ENCODE measurements at places on chromosomes 6 and 20.

GRCh38 chr6:75430631-75431325 lies 62.8 kb downstream of the FILIP1 start:
- no peak for DNase-seq

DNA sequence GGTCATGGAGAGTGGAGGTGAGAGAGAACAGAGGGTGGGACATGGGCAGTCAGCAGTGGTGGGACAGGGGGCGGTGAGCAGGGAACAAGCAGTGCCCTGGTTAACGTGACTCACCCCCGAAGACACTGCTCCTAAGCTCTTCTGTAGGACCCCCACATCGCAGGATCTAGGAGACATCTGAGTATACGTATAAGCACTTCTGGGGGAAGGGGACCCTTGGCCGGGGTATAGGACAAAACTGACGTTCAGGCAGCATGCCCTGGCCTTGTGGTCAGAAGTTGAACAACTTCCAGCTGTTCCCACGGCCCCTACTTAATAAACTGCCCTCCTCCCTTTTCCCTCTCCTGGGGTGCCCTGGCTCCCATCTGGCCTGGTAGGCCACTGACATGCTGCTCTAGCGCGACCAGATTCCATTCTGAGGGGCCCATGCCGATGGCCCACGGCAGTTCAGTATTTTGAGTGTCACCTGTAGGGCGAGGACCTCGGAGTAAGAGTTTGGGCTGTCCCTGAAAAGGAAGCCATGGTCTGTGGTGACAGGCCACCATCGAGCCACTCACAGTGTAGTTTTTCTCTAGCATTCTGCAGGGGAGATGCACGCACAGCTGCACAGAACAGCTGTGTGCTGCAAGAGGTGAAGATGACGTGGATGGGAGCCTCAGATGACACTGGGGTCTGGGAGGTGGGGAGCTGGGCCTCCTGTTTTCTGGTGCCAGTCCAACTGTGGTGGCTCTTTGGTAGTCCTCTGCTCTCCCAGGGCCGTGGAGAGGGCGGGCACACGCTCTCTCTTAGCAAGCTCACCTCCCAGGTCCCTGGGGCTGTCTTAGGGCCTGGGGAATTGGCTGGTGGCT lies 38.4 kb downstream of the PPP1R3G start:
- no peak for DNase-seq

DNA sequence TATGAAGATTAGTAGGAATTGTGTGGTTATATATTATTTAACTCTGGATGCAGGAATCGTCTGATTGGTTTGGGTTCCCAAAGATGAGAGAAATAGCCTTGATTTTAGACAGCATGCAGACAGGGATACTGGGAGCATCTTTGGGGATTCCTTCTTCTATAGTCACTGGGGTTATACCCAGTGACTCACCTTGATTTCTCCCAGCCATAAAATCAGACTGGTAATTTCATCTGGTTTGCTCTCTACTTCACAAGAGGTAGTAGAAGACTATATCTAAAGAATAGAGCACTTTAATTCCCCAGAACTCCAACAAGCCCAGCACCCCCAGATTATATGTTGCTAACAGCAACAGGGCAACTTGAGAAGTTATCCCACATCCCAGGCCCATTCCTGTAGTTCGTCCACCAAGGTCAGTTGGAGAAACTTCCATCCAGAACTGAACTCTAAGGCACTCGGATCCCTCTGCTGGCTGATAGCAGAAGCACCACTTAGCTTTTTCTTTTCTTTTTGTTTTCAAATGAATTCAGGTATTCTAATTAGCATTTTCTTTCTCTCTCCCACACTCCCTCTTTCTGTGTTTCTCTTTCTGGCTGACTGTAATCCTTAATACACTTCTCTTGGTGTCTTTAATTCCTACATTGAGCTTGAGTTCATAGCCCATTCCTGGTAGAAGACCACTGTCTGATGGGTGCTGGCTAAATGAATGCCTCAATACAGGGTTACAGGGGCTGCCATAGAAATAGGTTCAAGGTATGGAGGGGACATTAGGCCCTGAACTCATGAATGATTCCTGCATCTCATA lies 20.4 kb upstream of the EFHC1 start:
- peak; percentile 90 for DNase-seq

GRCh38 chr20:9590189-9590588 lies 75.8 kb downstream of the LAMP5 start:
- no peak for DNase-seq

GRCh38 chr6:110800839-110801196 lies 14.5 kb downstream of the CDK19 start:
- DNase-seq = no peak

- DNase-seq = no peak
Observed at GRCh38 chr20:23130622-23131140, 44.6 kb upstream of the CD93 start.

DNA sequence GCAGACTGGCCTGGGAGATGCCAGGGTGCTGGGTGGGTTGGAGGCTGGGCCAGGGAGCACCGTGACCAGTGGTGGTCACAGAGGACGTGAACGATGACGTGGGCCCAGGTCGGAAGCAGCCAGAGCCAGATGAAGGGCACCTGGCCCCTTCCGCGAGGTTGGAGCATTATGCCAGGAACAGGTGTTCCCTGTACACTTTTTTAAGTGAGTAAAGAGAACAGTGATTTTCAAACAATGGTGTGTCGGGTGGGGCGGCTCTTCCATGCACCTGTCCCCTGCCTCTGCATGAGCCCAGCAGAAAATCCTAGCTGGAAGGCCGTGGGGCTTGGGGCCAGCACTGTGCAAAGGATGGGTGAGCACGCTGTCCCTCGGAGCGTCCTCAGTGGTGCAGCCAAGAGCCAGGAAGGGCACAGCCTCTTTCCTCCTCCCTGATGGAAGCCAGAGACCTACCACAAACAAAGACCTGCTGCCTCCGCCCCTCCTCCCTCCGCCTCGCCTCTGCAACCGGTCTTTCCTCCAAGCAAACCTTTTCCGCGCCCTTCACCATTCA lies 350.5 kb downstream of the ZFAND3 start:
- peak; percentile 63 for DNase-seq

GRCh38 chr20:33812152-33812849 lies 1.2 kb downstream of the CHMP4B start:
- DNase-seq = peak; percentile 57

GRCh38 chr20:32240205-32240604 lies 32.5 kb downstream of the POFUT1 start:
- DNase-seq = peak; percentile 49

GRCh38 chr20:10115021-10115420 lies 80.2 kb downstream of the ANKEF1 start:
- no peak for DNase-seq

DNA sequence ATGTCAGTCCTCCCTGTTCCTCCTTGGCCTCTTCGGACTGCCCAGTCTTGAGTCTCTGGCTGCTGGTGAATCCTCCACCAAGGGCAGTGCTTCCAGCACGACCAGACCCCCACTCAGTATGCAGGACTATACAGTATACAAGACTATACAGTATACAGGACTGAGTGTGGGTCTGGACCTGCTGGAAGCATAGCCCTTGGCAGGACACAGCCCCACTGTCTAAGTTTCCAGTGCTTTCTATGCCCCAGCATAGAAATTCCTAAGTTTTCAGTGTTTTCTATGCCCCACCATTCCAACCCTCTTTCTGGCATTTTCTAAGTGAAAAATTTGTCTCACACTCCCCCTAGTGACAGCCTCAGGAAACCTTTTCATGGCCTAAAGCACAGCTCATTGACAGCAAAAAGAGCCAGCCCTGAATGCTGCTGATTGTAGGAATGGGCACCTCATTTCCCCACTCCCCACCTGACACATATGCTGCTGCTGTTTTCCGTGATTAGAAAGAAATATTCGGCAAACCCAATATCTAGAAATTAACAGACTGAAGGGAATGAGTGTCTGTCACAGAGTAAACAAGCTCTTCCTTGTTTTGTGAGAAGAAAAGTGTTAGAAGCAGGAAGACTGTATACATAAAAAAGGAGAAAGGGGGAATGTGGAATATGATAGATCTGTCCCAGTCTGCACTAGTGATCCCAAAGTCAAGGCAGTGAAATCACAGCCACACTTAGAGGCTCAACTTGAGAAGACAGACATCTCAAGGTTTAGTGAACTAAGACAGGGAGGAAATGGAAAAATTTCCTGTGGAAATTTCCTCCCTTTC lies 206.9 kb downstream of the IBTK start:
- peak; percentile 79 for DNase-seq

DNA sequence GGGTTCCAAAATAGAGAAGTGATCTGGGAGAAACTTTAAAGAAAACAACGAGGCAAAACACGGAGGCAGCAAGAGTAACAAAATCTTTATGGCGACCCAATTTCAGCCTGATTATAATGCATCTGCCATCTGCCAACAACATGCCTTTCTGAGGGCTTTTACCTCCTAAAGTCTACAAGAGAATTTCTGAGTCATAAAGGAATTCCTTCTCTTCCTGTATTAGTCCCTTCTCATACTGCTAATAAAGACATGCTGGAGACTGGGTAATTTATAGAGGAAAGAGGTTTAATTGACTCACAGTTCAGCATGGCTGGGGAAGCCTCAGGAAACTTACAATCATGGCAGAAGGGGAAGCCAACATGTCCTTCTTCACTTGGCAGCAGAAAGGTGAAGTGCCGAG lies 226.6 kb downstream of the HACE1 start:
- no peak for DNase-seq

GRCh38 chr6:21679761-21680265 lies 86.3 kb downstream of the SOX4 start:
- DNase-seq = no peak

- DNase-seq = no peak
Observed at GRCh38 chr20:25054096-25054820, 3.7 kb downstream of the ACSS1 start.

GRCh38 chr6:36028877-36029324 lies 1.3 kb downstream of the MAPK14 start:
- peak; percentile 54 for DNase-seq

GRCh38 chr6:150018846-150019580 lies 6.3 kb downstream of the RAET1L start:
- no peak for DNase-seq

- no peak for DNase-seq
Observed at GRCh38 chr6:166738386-166739116, 111.5 kb upstream of the RPS6KA2 start.

GRCh38 chr6:40290816-40291215 lies 296.3 kb downstream of the LRFN2 start:
- DNase-seq = no peak

DNA sequence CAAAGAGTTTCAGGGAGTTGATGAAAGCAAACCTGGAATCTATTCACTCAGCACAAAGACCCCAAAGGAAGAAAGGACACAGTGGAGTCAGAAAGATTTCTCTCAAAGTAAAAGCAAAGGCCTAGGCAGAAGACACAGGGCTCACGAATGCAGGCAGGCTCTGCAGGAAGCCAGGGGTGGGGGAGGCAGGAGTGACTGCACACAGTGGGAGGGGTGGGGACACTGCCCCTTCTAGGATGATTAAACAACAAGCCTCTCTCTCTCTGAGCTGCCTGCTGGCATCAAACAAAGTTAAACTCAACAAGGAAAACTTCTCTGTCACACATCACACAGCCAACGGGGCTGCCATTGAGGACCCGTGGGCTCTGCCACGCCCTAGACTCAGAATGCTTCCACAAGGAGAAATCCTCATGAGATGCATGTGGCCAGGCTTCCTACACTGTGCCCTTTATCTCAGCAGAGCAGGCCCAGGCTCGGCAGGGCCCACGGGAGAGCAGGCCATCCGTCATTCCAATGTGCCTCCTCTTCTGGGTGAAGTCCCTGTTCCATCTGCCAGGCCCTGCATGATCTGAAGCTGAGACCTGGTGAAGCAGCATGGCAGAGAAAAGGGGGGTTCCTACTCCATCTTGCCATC lies 70.1 kb downstream of the RAMACL start:
- no peak for DNase-seq

GRCh38 chr6:127332383-127332961 lies 10.9 kb downstream of the ECHDC1 start:
- DNase-seq = peak; percentile 52

DNA sequence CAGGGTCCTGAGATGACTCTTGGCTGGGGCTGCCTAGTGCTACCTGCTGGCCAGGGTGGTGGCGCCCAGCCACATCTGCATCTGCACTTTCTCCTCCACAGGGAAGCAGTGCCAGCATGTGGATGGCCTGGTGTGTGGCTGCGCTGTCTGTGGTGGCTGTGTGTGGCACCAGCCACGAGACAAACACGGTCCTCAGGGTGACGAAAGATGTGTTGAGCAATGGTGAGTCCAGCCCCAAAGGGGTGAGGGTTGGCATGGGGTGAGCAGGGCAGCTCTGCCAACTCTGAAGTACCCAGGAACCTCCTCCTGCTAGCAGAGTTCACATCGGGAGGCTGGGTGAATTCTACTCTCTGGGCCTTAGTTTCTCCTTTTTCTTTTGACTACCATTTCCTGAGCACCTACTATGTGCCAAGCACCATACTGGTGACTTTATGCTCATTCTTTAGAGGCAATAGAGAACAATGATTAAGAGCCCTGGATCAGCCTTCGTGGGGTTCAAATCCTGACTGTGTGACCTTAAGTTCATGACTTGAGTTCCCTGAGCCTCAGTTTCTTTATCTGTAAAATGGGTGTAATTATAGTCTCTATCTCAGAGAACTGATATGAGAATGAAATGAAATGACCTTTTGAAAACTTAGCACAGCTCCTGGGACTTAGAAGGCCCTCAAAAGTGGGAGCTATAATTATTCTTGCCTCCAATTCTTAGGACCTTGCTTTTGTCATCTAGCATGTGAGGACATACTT lies 2.1 kb downstream of the BPIFB4 start:
- DNase-seq = no peak

DNA sequence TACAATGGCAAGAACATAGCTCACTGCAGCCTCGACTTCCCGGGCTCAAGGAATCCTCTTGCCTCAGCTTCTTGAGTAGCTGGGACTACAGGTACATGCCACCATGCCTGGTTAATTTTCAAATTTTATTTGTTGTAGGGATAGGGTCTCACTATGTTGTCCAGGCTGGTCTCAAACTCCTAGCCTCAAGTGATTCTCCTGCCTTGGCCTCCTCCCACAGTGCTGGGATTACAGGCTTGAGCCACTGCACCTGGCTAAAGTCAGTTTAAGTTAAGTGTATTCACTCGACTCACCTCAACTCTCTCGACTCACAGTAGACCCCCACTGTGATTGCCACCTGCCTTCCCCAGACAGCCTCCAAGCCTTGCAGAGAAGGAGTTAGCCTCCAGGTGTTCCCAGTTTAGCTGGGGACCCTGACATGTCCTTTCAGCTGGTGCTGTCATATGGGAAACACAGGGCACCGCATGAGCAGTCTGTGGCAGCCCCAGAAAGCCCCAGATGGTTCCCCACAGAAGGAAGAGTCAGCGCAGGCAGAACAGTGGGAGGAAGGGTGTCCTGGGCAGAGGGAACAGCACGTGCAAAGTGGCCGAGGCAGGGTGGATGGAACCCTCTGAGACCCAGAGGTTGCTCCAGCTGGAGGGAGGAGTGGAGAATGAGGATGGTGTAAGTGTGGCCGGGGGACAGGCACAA lies 40.4 kb downstream of the CEBPB start:
- no peak for DNase-seq

GRCh38 chr20:37131486-37131885 lies 35.7 kb upstream of the RBL1 start:
- no peak for DNase-seq

DNA sequence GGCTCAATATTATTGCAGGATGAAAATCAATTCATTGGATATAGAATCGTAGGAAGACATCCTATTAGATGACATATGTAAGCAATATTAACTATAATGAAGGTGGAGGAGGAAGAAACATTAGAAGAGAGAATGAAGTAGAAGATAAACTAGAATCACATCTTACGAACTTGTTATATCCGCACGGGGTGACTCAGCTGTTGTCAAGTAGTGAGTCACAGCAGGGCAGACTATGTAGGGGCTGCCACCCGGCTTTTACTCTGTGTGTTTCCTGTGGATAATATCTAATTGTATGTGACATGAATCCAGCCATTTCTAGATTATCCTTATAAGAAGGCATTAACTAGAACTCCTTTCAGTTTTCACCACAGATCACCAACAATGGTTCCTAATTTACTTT lies 520.2 kb downstream of the DOK5 start:
- no peak for DNase-seq

Measured in GM23338 (cell line).